ENCODE measurements at places on chromosomes 3 and 15.

- DNase-seq, result no peak
Observed at GRCh38 chr3:123276346-123277006, 74.7 kb downstream of the SEC22A start.

DNA sequence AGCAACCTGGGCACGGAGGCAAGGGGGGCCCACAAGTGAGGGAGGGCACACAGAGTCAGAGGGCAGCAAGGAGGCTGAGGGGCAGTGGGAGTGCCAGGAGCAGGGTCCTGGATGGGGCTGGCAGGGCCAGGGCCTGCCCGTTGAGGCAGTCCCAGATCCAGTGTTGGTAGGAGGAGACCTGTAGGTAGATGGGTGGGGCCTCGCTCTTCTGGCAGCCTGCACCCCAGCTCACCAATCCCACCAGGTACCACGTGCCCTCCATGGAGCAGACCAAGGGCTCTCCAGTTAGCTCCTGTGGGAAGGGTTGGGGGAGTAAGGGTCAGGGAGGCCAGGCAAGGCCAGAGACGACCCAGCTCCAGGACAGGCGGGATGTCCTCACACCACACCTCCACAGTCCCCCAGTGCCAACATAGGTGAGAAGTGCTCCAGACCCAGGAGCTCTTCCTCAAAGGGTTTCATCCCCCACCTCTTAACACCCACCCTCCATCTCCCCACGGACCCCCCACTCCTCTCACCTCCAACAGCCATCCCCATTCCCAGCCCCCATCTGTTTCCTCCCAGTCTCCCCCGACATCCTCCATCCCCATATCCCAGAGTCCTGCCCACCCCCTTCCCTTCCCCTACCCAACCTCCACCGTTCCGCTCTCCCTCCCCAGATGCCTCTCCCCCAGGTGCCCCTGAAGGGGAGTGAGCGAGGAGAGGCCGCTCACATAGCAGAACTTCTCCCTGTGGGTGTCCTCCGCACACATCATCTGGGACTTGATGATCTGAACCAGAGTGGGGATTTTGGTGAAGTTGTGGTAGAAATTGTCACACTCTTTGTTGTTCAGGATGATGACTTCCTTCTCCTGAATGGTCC is 5.2 kb downstream of the PRSS50 start:
- DNase-seq, result no peak

- no peak for DNase-seq
Observed at GRCh38 chr15:42364529-42364928, 5.2 kb downstream of the CAPN3 start.

DNA sequence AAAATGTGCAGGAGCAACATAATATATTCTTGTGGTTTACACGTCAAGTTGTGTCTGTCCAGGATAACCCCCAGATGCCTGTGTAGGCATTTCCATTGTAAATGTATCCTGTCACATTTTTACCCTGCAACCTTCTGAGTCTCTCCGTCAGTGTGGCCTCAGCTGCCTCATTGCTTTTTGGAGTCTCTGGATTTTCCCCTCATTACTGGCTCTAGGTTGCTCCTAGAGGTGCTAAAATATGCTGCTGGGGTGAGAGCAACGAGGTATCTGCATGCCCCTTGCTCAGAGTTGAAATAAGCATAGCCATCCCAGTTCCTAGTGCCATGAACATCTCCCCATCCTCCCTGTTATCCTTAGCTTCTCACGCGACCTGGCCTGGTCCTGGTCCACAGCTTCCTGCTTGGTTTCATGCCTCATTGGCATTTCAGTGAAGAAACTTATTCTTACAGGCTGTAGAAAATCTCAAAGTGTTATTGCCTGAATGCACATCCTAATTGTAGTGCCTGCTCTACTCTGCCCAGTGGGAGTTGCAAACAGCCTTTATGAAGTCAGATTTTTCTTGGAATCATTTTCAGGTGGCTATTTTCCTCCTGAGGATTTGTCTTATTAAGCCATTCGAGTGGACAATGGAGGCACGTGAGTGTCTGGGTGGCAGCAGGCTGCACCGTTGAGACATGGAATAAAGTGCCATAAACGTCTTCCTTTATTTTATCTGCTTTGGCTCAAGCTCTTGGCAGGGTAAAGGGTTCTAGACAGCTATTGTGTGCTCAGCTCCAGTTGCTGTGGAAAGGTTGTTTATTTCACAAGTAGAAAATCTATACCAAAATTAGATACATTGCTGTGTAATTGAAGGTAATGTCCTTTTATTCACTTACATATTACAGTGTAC is 33.2 kb downstream of the OXNAD1 start:
- DNase-seq, result no peak

- no peak for DNase-seq
Observed at GRCh38 chr3:141373768-141374526, 5.6 kb downstream of the ZBTB38 start.

DNA sequence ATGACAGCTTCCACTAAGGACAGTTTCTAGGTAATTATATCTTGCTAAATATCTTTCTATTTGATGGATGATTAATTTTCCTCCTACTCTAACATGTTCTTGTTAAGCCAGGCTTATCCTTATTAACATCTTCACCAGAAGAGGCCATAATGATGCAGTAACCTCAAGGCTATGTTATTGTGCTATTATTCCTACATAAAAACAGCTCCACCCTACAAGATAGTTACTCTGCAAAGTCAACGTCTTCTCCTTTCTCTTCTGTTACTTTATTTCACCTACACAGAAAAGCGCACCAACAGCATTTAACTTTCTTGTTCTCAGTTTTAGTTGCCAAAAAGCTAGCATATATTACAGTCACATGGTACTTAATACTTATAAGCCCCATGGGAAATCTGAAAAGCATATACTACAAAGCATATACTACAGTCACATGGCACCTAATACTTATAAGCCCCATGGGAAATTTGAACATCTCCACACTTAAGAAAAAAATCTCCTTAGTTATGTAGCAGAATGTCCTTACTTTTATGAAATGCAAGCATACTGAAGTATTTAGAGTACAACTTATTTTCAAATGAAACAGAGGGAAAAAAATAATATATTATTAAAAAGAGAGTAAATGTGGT is 13.4 kb downstream of the ADAM10 start:
- DNase-seq, result no peak

DNA sequence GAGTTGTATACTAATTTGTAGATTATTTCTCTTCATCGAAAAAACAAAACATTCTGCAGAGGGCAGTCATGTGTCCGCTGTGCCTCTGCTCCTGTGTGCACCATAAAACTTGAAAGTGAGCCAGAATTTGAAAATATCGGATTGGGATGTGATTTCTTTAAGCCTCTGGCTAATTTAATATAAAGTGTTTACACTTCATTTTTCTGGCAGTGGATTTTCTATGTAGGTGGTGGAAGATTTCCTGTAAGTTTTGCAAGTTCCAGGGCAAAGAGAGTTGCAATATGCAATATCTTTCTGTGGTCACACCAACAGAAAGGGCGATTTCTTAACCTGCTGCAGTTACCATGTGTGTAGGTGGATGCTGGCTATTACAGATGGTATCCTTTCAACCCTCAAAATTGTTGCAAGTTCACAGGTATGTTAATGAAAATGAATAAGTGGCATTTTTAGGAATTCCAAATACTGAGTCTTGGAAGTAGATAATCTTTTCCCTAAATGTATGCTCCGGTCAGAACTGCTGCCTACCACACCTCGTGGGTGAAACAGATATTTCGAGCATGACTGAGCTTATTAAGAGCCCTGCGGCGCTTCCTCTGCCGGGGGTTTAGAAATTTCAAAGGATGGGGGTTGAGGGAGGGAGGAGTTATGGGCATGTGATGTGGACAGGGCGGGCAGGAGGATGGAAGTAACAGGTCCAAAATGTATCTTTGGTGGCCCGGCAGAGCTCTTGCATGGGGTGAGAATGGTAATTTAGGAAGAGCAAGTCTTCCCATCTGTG is 134.0 kb downstream of the PGPEP1L start:
- no peak for DNase-seq

Measured in activated CD4-positive, alpha-beta T cell treated with anti-CD3 and anti-CD28 coated beads, Interleukin-2, Interleukin-6, amounts not matched to agents 100 ng/mL and 50 ng/mL, durations not matched to agents 16 hours and 8 hours (primary cell).